Activated CD8-positive, alpha-beta T cell treated with anti-CD3 and anti-CD28 coated beads, Interleukin-2, amount 10 ng/mL, durations not matched to agents 7 days and 5 days (primary cell): ENCODE measurements at places on chromosomes 3 and 15. TPM values are rescaled to one million over a fixed set of nuclear protein-coding genes. Genes with fewer than 3 reads are reported as not detected.

The KBTBD12 gene
- not detected for total RNA-seq

The STRC gene
- total RNA-seq = 0.52 TPM

The HRG gene
- total RNA-seq = not detected

The KCNH8 gene
- total RNA-seq = not detected

The RAB6B gene
- total RNA-seq = 1.2 TPM

The SCN11A gene
- total RNA-seq = not detected
